ENCODE measurements at places on chromosomes 4 and X.
A peak's percentile ranks its signal among the peaks of the same experiment; 100 is the strongest.

DNA sequence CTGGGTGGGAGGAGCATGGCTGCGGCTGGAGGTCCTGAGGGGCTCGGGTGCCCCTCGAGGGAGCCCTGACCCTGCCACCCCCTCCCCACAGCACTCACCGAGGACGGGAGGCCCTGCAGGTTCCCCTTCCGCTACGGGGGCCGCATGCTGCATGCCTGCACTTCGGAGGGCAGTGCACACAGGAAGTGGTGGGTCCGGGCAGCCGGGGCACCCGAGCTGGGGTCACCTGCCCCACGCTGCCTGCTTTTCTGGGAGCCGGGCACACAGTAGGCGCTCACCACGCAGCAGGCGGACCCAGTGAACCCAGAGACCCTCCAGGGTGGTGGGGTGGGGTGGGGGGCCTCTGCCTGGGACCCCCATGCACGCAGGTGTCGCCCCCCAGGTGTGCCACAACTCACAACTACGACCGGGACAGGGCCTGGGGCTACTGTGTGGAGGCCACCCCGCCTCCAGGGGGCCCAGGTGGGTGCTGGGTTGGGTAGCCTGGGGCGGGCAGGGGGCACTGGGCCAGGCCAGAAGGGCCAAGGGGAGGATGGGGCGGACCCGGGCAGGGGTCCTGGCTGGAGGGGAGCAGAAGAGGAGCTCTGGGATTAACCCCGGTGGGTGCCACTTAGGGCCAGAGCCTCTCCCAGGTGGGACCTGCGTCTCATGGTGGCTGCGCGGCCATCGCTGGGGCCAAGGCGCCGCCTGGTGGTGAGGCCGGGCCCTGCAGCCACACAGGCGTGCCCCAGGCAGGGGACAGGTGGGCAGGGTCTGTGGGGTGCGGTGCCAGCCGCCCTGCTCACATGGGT is 1.4 kb downstream of the HGFAC start:
- H3K4me3 ChIP-seq, result no peak overlapping the region
- no peak overlapping the region for H3K27ac ChIP-seq
- no peak for DNase-seq
- peaks cover 6% of the 10 kb centered on the region for H3K4me1 ChIP-seq
- H3K36me3 ChIP-seq, result no peaks in the 10 kb centered on the region
- H3K27me3 ChIP-seq, result no peaks in the 10 kb centered on the region

- DNase-seq, result no peak
- H3K36me3 ChIP-seq, result peaks cover 72% of the 10 kb centered on the region
- no peaks in the 10 kb centered on the region for H3K27me3 ChIP-seq
- H3K27ac ChIP-seq, result no peak overlapping the region
Measured at GRCh38 chr4:182895791-182896292, 21.3 kb downstream of the DCTD start.

GRCh38 chr4:114267976-114268375 is 288.5 kb upstream of the ARSJ start:
- no peak for DNase-seq
- no peaks in the 10 kb centered on the region for H3K27me3 ChIP-seq
- no peak overlapping the region for H3K4me3 ChIP-seq
- H3K36me3 ChIP-seq, result no peaks in the 10 kb centered on the region
- H3K27ac ChIP-seq, result no peak overlapping the region

GRCh38 chrX:134599184-134599914 is 58.9 kb downstream of the PLAC1 start:
- H3K27ac ChIP-seq, result no peak overlapping the region
- peak; percentile 35 for DNase-seq

GRCh38 chrX:117989512-117989911 is 127.1 kb downstream of the KLHL13 start:
- no peak overlapping the region for H3K4me3 ChIP-seq
- no peak for DNase-seq
- no peak overlapping the region for H3K27ac ChIP-seq
- H3K27me3 ChIP-seq, result no peaks in the 10 kb centered on the region
- H3K4me1 ChIP-seq, result no peaks in the 10 kb centered on the region
- no peaks in the 10 kb centered on the region for H3K36me3 ChIP-seq

- H3K36me3 ChIP-seq, result no peaks in the 10 kb centered on the region
- peak; percentile 51 for DNase-seq
- H3K27ac ChIP-seq, result no peak overlapping the region
- H3K27me3 ChIP-seq, result no peaks in the 10 kb centered on the region
- H3K4me3 ChIP-seq, result no peak overlapping the region
Measured at GRCh38 chr4:2836391-2836859, 7.2 kb upstream of the ADD1 start.

DNA sequence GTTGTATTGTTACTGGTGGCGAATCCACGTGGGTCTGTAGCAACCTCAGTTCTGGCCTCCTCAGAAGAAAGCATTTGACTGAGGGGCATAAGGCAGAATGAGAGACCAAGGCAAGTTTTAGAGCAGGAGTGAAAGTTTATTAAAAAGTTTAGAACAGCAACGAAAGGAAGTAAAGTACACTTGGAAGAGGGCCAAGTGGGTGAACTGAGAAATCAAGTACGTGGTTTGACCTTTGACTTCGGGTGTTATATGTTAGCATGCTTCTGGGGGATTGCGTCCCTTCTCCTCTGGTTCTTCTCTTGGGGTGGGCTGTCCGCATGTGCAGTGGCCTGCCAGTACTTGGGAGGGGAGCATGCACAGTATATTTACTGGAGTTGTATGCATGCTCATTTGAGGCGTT is 232.7 kb upstream of the GATB start:
- no peak overlapping the region for H3K4me3 ChIP-seq
- H3K27me3 ChIP-seq, result no peaks in the 10 kb centered on the region
- H3K36me3 ChIP-seq, result no peaks in the 10 kb centered on the region
- DNase-seq, result no peak

- no peaks in the 10 kb centered on the region for H3K27me3 ChIP-seq
- no peaks in the 10 kb centered on the region for H3K36me3 ChIP-seq
- peak overlapping the region; percentile 84 for H3K27ac ChIP-seq
Measured at GRCh38 chr4:153549405-153549804, 83.2 kb downstream of the TMEM131L start.

GRCh38 chr4:89216866-89217265 is 90.7 kb downstream of the GPRIN3 start:
- H3K27ac ChIP-seq, result no peak overlapping the region
- DNase-seq, result no peak
- H3K36me3 ChIP-seq, result no peaks in the 10 kb centered on the region

GRCh38 chr4:70629469-70630090 is 1.0 kb downstream of the ENAM start:
- no peaks in the 10 kb centered on the region for H3K27me3 ChIP-seq
- no peaks in the 10 kb centered on the region for H3K36me3 ChIP-seq
- no peak overlapping the region for H3K4me3 ChIP-seq
- H3K27ac ChIP-seq, result no peak overlapping the region

DNA sequence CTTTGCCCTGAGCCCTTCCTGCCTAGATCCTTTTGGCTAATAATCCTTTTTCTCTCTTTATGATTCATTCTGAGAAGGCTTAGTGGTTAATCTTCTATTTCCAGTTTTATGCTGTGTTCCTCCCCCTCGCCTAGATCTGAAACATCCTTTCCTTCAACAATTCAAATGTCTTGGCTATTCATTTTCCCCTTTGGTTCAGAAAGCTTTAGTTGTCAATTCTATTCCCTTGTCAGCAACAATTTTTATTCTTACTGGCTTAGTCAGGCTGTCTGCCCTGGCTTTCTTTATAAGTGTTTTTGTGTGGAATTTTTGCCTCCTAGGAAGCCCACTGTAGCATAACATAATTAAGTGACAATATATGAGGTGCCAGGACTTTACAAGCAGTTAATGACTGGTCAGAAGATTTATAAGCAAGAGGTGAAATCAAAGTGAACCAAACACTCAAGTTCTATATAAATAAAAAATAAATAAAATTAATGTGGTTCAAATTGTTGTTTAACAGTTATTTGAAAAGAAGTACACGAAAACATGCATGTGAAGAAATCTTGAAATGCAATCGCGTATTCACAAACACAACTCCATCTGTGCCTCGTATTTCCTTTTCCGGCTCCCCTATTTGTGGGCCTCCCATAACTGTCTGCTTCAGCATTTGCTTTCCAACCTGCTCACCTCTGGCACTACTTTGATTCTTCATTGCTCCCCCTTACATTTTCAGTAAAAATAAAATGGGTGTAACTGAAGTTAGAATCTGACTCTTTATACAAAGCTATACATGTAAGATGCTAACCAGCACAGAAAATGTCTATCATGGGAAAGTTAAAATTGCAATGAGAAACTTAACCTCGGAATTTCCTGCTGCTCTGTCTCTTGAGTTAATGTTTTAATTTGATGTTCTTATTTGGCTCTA is 235.4 kb downstream of the SPRY1 start:
- DNase-seq, result no peak
- H3K27me3 ChIP-seq, result no peaks in the 10 kb centered on the region
- no peak overlapping the region for H3K4me3 ChIP-seq

- H3K4me3 ChIP-seq, result no peak overlapping the region
- no peak for DNase-seq
- no peaks in the 10 kb centered on the region for H3K27me3 ChIP-seq
- H3K36me3 ChIP-seq, result no peaks in the 10 kb centered on the region
Measured at GRCh38 chr4:53763813-53764597, 172.7 kb upstream of the LNX1 start.

DNA sequence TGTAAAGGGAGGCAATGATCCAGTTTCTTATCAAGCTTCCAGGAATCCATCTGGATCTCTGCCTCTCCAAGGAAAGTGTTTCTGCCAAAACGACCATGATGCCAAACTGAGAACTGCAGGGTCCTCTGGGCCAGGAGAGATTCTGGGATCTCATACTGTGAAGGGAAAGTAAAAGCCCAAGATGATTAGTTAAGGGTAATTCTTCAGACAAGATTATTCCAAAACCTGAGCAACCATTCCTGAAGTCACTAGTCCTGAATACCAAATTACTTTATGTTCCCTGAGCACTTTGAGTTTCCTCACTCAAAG is 42.0 kb downstream of the SRPX2 start:
- no peak for DNase-seq
- H3K4me1 ChIP-seq, result no peaks in the 10 kb centered on the region
- H3K27ac ChIP-seq, result no peak overlapping the region
- H3K27me3 ChIP-seq, result no peaks in the 10 kb centered on the region
- no peak overlapping the region for H3K4me3 ChIP-seq

DNA sequence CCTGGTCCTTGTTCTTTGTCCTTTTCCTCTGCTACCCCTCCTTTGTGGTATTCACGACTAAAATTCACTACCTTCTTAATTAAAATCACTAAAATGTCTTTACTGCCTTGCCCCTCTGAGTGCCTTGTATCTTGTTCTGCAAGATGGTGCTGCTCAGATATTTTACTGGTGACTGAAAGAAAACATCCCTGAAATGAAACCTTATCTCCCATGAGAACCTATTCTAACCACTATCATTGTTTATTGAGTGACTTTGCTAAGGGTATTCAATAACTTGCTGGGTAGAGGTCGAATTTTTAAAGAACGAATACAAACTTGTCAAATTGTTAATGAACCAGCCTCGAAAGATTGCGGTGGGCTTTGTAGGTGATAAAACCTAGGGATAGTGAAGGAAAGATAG is 52.8 kb downstream of the SPRY1 start:
- DNase-seq, result no peak
- no peaks in the 10 kb centered on the region for H3K27me3 ChIP-seq
- H3K4me1 ChIP-seq, result no peaks in the 10 kb centered on the region
- no peak overlapping the region for H3K27ac ChIP-seq
- H3K4me3 ChIP-seq, result no peak overlapping the region

DNA sequence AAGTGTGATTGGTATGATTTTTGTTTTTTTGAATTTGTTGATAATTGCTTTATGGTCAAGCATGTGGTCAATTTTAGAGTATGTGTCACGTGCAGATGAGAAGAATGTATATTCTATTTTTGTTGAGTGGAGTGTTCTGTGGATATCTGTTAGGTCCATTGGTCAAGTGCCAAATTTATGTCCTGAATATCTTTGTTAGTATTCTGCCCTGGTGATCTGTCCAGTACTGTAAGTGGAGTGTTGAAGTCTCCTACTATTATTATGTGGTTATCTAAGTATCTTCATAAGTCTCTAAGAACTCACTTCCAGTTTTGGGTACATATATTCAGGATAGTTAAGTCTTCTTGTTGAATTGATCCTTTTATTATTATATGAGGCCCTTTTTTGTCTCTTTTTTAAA is 372.9 kb upstream of the MAOA start:
- no peak overlapping the region for H3K27ac ChIP-seq
- H3K4me3 ChIP-seq, result no peak overlapping the region
- H3K36me3 ChIP-seq, result no peaks in the 10 kb centered on the region
- no peaks in the 10 kb centered on the region for H3K4me1 ChIP-seq
- DNase-seq, result no peak

DNA sequence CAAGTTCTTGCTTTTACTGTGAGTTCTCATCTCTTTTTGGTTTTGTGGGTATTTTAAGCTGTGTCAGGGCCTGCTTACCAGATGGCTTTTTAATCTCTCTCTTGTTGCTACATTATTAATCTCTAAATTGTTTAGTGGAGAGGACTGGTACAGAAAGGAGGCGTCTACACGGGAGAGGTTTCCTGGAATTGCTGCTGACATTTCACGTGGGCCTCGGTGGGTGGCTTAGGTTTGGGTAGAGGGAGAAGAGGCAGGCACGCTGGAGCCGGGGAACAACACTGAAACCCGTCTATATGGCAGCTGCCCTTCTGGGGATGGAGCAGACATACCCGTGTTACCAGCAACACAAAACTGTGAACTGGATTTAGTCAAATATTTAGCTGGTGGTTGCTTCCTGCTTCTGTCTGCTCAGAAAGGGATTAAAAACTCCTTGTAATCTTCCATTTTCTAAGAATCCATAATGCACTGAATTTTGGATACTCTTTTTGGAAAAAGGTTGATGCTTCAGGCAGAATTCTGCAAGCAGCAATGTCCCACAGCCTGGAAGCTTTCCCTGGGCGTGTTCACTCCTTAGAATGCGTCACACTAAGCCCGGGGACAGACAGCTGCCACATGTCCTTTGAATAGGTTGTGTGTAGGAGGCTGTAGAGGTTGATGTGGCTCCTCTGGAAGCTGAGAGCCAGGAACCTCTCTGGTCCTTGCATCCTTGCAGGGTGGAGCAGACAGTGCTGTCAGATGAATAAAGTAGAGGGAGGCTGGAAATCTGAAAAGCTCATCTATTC is 199.8 kb upstream of the GATB start:
- DNase-seq, result no peak
- H3K27ac ChIP-seq, result no peak overlapping the region
- no peaks in the 10 kb centered on the region for H3K4me1 ChIP-seq
- H3K36me3 ChIP-seq, result no peaks in the 10 kb centered on the region

- no peaks in the 10 kb centered on the region for H3K4me1 ChIP-seq
- no peak overlapping the region for H3K27ac ChIP-seq
- H3K27me3 ChIP-seq, result no peaks in the 10 kb centered on the region
- no peak for DNase-seq
- H3K36me3 ChIP-seq, result peaks cover 76% of the 10 kb centered on the region
- no peak overlapping the region for H3K4me3 ChIP-seq
Measured at GRCh38 chrX:13755254-13755653, 20.7 kb downstream of the OFD1 start.

All from tibial artery (tissue), 4 donors.